Sigmoid colon (tissue), 7 donors: ENCODE measurements at places on chromosomes 11 and 22. TPM values are rescaled to one million over a fixed set of nuclear protein-coding genes. Genes with fewer than 3 reads are reported as not detected.

DLG2 gene
- 25.8 TPM for total RNA-seq

DNA sequence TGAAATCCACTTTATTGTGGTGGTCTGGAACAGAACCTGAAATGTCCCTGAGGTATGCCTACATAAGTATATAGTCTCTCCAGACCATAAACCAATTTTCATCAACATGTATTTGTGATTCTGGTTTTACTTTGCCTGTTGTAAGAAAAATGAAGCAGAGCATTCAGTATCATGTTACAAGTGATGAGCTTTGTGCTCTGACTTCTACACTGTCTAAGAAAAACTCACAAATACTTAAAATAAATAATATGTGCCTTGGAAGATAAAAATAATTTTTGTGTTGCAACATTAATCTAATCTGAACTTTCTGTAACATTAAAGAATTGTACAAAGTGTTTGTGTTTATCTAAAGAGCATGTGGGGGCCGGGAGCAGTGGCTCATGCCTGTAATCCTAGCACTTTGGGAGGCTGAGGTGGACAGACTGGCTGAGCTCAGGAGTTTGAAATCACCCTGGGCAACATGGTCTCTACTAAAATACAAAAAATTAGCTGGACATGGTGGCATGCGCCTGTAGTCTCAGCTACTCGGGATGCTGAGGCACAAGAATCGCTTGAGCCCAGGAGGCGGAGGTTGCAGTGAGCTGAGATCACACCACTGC lies 219.5 kb downstream of the SOX6 start:
- H3K36me3 ChIP-seq, result no peaks in the 10 kb centered on the region
- H3K4me3 ChIP-seq, result no peak overlapping the region
- no peak for DNase-seq
- H3K4me1 ChIP-seq, result no peaks in the 10 kb centered on the region
- H3K27me3 ChIP-seq, result no peaks in the 10 kb centered on the region

DNA sequence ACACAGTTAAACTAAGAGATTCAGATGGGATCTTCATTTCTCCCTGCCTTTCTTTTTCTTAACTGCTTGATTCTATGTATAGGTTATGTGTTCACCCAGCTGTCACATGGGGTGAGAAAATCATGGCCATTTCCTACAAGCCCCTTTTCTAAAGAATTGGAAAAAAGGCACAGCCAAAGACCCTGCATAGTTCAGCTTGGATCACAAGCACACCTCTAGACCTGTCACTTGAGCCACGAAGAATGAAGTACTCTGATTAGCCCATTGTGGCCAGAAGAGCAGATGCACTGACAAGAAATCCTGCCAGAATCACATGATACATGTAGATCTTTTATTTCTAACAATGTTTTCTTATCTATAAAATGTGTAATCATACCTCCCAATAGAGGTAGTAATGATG lies 69.7 kb downstream of the RAB38 start:
- no peaks in the 10 kb centered on the region for H3K27me3 ChIP-seq
- no peak for DNase-seq
- no peak overlapping the region for H3K4me3 ChIP-seq
- no peaks in the 10 kb centered on the region for H3K36me3 ChIP-seq
- no peaks in the 10 kb centered on the region for H3K4me1 ChIP-seq

GRCh38 chr22:47333625-47334024 lies 571.2 kb downstream of the TBC1D22A start:
- H3K36me3 ChIP-seq, result no peaks in the 10 kb centered on the region
- no peaks in the 10 kb centered on the region for H3K27me3 ChIP-seq
- DNase-seq, result no peak
- H3K4me3 ChIP-seq, result no peak overlapping the region
- H3K4me1 ChIP-seq, result no peaks in the 10 kb centered on the region

- peak overlapping the region; percentile 20 for H3K4me3 ChIP-seq
- peak overlapping the region; percentile 87 for H3K27ac ChIP-seq
- no peaks in the 10 kb centered on the region for H3K27me3 ChIP-seq
- no peak for DNase-seq
- H3K4me1 ChIP-seq, result no peaks in the 10 kb centered on the region
Measured at GRCh38 chr11:59144096-59144495, 1.4 kb downstream of the FAM111A start.
